ENCODE measurements at places on chromosomes 6 and 20.

- DNase-seq = no peak
Observed at GRCh38 chr6:25107218-25107617, 171.5 kb upstream of the RIPOR2 start.

DNA sequence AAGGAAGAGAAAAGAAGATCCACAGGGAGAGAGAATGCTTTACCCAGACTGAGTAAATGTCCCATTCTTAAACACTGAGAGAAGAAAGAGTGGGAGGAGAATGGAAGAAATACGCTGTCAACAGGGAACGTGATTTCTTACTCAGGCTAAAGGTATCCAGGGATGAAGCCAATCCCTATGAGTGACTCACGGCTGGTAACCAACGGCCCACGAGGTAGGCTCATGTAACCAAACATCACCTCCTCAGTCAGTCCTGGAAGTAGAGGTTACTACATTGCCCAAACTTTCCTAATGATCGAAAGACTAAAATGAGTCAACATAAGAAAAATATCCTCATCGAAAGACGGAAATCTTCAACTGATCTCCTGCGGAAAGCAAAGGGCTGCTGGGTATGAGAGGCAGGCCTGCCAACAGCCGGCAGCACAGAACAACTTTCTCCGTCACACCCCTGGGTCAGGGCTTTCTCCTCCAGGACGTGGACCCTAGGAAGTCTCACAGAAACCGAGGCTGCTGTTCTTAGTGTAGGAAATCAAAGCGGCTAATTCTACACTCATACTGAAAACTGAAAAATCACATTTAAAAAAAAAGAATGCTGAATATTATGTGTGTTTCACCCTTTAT is 292.6 kb downstream of the GMDS start:
- DNase-seq = no peak

DNA sequence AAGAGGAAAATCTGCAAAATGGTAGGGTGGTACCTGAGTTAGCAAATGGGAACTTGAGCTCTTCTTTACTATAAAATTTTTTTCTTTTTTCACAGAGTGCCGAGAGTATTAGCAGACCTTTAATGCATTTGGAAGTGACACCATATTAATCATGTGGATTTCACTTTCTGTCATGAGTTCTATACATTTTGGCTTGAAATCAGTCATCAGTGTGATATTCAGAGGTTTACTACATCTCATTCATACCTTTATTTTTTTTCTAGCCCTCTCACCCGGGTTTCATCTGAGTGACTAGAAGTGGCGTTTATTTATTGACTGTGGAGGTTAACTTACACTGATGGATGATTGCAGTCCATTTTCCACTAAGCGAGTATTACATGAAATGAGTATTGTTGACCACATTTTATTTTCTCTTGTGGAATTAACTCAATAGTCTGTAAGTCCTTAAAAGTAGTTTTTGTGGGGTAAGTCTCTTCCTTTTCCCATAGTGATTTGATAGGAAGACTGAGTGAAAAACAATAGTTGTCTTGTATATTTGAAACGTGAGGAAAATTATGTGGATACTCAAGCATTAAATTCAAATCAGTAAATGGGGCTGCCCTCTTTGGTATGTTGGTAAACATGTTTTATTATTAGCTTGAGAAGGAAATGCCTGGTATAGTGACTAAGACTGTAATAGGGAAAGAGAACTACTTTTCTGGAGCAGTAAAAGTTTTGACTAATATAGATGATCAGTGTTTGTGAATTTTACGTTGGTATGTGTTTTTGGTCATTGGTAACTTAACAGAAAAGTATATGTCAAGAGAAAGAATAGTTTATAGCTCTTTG is 55.5 kb downstream of the JARID2 start:
- no peak for DNase-seq

DNA sequence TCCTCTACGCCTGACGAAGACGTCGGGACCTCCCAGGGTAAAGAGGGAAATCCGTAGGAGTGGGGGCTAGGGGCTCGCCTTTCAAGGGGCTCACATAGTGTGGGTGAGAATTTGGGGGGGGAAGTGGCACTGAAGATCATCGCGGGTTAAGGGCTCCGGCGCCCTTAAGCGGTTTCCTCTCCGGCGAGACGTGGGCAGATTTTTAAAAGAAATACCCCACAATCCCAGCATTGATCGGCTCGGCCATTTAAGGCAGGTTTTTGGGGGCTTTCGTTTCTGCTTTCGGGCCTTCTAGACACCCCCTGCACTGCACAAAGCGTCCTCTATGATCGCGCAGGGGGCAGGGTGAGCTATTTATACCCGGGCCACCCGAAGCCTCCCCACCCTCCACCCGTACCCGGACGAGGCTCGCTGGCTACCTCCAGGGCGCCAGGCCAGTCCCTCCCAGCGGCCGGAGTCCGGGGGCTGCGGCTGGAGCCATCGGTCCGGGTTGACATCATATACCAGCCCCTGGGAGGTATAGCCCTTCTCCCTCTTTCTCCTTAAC is 1.2 kb downstream of the NKX2-2 start:
- DNase-seq = no peak

DNA sequence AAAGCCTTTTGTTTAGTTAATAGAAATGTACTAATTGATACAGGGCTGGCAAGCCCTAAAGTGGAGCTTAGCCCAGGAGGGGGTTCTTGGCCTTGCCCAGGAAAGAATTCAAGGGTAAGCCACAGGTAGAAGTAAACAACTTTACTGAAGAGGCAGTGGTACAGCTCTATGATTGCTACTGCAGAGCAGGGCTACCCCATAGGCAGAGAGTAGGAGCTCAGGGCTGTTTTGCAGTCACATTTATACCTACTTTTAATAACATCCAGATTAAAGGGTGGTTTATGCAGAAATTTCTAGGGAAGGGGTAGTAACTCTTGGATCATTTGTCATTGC is 680.4 kb upstream of the GJE1 start:
- no peak for DNase-seq

DNA sequence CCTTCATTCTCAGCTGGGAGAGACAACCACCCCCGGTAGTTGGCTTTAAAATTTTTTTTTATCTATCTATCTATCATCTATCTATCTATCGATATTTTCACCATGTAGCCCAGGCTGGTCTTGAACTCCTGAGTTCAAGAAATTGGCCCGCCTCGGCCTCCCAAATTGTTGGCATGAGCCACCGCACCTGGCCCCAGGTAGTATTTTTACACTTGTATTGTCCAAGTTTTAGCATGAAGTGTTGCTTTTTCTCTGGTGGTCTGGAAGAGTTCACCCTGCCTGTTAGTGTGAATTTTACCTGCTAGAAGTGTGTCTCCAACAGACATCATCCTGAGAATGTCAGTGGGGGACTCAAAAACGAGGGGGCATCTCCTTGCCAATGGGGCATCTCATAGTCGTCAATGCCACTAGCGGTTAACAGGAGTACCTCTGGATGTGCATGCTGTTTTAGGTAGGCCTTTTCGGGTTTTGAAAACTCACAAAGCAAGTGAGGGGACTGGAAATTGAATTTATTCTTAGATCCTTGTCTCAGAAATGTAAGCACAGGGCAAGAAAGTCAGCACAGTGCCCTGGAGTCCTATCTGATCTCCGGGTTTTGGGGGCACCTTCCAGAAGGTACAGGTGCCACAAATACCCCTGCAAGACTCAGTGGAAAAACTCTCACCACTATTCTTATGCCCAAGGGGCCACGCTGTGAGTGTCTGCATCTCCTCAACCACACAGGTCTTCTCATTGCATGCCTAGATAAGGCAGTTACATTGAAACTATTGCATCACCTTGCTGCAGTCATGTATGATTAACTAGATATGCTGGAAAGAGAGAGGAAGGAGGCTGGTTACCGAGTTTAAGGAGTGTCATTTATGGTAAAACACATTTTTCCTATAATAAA is 37.1 kb downstream of the TNFAIP3 start:
- DNase-seq = peak; percentile 50

All from activated T-cell treated with anti-CD3 and anti-CD28 coated beads for 24 hours (primary cell).